Stimulated activated CD4-positive, alpha-beta T cell treated with anti-CD3 and anti-CD28 coated beads, Interleukin-15, amount 100 ng/mL, for 48 hours (primary cell): ENCODE measurements at places on chromosomes 6 and 20.

DNA sequence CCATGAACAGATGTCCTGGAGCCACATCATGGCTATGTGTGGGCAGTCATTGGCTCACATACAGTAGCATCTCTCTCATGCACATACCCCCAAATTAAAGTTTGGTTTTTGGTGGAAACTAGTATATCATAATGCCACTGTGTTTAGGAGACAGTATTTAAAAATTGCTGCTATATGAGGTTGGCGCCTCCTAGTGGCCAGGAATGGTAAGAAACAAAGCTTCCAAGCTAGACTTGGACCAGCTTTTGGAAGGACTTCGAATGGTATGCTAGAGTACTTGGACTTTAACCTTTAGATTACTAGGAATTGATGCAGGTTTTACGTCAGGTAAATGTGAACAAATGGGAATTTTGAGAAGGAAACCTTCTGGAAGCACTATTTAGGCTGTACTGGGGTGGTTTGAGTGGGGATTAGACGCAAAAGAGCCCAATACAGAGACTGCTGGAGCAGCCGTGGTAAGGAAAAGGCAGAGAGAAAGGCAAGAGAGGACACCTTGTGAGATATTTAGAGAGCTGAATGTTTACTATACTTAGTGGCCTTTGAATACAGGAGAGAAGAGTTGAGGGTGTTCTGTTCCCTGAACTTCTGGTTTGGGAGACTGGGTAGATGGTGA lies 23.8 kb downstream of the PRSS35 start:
- peak; percentile 30 for DNase-seq

GRCh38 chr6:70508953-70509352 lies 57.8 kb upstream of the SDHAF4 start:
- no peak for DNase-seq

DNA sequence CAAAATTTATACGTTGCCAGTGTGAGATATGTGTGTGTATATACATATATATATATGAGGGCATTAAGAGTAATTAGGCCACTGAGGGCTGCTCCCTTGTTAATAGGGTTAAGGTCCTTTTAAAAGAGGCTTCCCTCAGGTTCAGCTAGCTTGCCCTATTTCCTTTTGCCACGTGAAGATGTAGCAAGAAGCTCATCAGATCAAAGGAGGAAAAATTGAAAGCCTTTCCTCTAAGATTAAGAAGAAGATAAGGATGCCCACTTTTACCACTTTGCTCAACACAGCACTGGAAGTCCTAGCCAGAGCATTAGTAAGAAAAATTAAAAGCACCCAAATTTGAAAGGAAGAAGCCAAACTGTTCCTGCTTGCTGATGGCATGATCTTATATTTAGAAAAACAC lies 33.2 kb upstream of the ISM1 start:
- no peak for DNase-seq

DNA sequence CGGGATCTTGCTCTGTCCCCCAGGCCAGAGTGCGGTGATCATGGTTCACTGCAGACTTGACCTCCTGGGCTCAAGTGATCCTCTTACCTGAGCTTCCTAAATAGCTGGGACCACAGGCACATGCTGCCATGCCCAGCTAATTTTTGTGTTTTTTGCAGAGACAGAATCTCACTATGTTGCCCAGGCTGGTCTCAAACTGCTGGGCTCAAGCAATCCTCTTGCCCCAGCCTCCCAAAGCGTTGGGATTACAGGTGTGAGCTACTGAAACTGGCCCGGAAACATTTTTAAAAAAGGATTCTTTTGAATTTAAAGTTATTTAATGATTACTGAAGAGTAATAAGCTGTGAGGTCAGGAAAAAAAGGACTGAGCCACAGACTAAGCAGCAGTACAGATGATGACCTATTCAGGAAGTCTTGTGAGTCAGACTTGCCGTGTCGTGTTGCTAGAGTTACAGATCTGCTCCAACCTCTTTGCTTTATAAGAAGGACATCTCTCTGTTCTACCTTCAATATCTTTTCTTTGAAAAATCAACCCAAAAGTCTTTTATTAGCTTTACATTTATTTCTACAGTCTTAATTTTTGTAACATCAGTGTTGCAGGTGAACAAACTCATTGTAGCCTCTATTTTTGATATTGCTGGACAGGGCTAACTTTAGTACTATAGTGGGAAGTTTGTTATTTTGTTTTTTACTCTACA lies 108.7 kb downstream of the NCOA3 start:
- peak; percentile 68 for DNase-seq
